ENCODE measurements at places on chromosomes 7 and 10. TPM values are rescaled to one million over a fixed set of nuclear protein-coding genes. Genes with fewer than 3 reads are reported as not detected.

DNA sequence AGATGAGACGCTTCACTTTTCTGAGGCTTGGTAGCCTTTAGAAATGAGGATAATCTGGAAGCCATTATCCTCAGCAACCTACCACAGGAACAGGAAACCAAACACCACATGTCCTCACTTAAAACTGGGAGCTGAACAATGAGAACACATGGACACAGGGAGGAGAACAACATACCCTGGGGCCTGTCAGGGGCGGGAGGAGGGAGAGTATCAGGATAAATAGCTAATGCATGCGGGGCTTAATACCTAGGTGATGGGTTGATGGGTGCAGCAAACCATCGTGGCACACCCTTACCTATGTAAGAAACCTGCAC is 48.9 kb downstream of the LRGUK start:
- no peak for DNase-seq

- no peak for DNase-seq
Observed at GRCh38 chr7:25842201-25842733, 309.7 kb upstream of the NFE2L3 start.

GRCh38 chr7:131556053-131556908 is at the start of gene PODXL:
Gene PODXL, minus strand, starts transcription at chr7:131556628. Its CDS starts 269 bp downstream, at chr7:131556359.
- DNase-seq: peak; percentile 82

GRCh38 chr7:126776498-126776897 is 476.2 kb downstream of the GRM8 start:
- DNase-seq: no peak

DNA sequence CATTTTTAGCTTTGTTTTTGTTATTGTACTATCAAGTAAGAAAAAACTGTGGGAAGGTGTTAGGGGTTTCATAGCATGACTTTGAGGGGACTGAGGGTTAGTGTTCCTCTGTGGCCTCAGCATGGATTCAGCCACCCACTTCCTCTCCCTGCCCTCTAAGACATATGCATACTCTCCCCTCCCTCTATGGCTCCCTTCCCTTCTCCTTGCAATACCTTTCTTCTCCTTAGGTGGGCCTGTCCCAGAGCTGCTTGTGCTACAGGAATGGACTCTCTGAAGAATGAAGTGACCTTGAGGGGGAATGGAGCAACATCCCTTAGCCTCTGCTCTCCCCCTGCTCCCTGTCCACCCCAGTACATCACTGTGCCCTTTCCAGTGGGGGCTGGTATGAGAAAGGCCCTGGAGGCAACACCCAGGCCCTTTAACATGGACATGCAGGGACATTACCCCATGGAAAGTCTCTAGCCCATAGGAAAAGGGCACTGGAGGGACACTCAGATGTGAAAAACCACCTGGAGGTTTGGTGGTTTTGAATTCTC is 22.4 kb downstream of the CDH23 start:
- no peak for DNase-seq

DNA sequence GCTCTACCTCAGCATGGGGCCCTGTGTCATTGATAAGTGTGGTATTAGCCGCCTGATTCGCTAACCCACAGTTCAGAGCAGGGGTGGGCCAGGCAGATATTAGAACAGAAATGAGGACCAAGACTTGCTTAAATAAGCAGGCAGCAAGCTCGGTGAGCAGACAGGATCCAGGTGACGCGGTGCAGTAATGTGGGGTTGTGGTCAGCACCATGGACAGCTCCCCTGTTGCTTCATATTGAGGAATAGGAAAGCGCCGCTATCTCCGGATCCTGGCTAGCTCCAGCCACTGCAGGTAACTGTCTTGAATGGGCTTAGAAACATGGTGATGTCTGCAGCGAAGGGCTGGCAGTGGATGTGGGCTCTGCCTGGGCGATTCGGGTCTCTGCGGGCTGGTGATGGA is 51.3 kb upstream of the GPR26 start:
- DNase-seq: peak; percentile 16

- no peak for DNase-seq
Observed at GRCh38 chr10:11878776-11879175, 55.6 kb downstream of the PROSER2 start.

DNA sequence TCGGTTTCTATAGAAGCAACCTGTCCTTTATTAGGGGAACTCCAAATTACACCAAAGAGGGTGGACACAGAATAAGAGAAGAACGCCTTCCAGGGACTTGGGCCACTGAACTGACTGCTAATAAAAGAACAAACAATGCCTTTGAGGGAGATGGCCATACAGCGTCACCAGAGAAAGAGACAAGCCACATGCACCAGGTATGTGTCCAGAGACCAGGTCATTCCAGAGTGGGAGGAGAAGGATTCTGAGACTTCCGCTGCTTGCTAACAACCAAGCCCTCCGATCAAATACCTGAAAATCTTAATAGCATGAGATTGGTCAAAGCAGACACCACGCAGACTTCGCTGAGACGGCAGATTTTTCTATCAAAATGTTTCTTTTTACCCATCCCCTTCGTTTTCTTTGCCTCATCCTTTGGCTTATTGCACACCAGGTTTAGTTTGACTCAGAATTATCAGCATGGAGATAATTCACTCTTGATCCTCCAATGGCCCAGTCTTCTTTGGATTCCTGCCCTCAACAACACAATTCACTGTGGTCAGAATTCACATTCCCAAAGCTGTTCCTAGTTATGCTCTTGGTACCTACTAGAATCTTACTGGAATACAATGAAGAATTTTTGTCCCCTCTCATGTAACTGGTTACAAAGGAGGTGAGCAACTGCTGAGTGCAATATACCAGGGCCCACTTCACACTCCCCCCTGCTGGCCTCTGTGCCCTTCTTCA is 87.4 kb upstream of the DDC start:
- no peak for DNase-seq

The ADAMTS14 gene
- not detected for total RNA-seq

The CLEC5A gene
- not detected for total RNA-seq

The FGFR2 gene
- total RNA-seq: 0.22 TPM

The LRRC27 gene
- total RNA-seq: 2.4 TPM

The ANKIB1 gene
- total RNA-seq: 66.9 TPM

The C10orf71 gene
- total RNA-seq: not detected

The MYO3A gene
- not detected for total RNA-seq

The ASB10 gene
- total RNA-seq: not detected

The SUN3 gene
- total RNA-seq: not detected
